ENCODE measurements at places on chromosomes 11 and 22.

DNA sequence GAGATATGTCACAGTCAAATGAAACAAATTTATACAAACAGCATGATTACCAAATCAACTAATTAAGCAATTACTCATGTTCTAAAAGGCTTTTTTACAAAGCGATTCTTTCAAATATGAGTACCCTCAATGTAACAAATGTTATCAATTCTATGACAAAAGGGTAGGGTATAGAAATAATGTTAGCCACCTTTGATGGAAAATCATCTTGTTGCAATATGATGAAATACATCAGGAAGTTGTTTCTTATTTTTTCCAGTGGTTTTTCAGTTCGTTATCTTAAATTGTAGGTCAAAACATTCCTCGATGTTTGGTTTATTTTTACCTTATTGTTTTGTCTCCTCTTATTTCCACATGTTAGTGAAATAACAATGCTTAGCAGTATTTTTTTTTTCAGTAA, 6.5 kb downstream of the ARHGEF12 start:
- DNase-seq: no peak

DNA sequence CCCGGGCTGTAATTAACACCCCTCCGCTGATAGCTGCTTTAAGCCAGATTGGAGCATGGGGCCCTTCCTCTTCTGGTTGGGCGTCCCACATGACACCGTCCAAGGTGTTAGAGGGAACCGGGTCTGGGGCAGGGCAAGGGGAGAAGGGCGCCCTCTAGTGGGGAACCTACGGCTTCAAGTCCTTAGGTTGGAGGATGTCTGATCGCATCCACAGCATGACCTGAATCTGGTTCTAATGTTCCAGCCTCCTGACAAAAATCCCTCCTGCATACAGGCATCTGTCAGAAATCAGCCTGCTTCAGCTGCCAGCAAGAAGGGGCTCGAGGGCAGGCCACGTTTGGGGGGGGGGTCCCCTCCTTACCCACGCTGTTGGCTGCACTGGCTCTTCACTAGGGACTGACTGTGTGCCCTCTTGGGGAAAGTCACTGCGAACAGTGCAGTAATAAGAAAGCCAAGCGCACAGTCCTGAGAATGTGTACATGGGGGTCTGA, 94.2 kb upstream of the TBCEL start:
- no peak for DNase-seq

GRCh38 chr11:65315866-65316226, 1.2 kb downstream of the CDC42EP2 start:
- DNase-seq: no peak

DNA sequence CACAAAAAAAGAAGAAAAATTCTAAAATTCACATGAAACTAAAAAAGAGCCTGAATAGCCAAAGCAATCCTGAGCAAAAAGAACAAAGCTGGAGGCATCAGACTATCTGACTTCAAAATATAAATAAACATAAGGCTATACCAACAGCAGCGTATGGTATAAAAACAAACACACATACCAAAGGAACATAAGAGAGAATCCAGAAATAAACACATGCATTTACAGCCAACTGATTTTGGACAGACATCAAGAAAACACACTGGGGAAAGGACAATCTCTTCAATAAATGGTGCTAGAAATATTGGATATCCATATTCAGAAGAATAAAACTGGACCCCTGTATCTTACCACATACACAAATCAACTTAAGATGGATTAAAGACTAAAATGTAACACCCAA, 2.8 kb upstream of the MTMR2 start:
- no peak for DNase-seq

GRCh38 chr11:65547446-65548125, 10.6 kb downstream of the LTBP3 start:
- DNase-seq: no peak

DNA sequence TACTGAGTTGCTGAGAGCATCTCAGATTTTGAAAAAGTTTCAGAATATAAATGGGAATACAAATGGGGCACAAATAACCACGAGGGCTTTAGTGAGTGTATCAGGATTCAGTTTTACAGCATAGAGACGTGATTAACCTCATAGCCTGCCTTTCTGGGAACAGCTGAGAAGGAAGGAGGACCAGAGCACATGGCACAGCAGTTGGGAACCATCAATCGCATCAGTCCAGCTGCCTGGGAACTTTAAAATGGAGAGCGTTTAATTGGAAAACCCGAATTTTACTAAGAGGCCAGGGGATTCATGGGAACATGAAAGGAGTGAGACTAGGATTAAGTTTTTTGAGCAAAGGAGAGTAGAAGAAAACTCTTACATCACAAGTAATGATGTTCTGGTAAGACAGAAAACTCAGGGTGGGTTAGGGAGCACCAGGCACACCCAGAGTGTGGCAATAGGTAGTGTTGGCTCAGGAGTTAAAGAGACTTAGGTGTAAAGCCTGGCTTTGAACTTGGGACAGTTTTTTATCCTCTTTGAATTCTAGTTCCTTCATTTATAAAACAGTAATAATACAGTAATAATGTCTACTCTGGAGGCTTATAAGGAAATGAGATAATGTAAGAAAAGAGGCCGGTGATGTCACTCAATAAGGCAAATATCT, 40.2 kb downstream of the FZD4 start:
- no peak for DNase-seq

DNA sequence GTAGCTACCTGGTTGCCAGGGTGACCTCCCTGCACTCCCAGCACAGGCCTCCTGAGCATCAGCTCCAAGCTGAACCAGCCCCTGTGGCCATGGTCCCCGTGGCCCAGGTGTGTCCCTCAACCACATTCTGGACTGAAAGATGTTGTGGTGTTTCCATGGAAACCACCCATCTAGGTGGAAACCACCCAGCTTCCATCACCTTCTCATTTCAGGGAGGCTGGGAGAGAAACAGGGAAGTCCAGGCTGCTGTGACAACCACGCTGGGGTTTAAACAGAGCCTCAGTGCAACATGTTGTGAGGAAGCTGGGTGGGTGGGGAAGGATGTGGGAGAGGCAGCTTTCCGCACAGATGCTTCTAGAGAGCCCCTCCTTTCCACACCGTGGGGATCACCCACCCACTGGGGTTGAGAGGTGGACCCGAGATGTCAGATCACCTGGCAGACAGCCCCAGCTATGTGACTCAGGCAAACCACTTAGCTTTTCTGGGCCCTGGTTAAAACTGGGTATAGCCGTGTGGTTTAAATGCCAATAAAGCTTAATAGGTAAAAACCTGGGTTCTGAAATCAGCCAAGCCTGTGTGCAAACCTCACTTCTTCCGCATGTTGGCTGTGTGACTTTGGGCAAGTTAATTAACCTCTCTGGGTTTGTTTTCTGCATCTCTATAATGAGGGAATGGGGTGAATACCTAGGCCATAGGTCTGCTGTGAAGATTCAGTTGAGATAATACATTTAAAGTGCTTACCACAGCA, 46.4 kb downstream of the CD82 start:
- no peak for DNase-seq

DNA sequence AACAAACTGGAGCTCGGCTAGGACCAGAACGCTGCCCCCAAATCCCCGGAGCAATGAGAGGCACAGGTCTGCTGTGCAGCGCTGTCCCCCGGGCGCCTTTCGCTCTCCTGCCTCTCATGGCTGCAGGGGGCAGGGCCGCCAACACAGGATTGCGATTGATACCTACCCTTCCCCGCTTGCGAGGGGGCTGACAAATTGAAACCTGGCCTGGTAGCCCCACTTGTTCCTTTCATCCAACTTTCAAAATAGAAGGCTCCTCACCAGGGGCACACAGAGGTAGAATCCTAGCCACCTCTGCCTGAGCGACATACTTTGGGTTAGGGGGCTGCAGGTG, 642 bp upstream of the CASTOR1 start:
- no peak for DNase-seq

DNA sequence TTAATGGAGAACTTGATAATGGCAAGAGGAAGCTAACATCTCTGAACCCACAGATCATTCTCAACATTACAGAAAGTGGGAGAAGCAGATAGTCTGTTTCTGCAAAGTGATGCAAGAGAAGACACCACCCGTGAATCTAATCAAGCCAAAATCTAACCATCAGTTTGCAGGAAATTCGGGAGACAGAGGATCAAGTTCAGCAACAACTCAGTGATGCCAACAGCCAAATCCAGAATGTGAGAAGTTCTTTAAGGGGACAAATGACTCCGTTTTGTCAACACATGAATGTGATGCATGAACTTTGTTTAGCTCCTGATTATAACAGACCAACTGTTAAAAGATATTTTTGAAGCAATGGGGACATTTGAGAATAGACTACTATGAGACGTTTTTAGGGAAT, 95.2 kb upstream of the LDLRAD3 start:
- no peak for DNase-seq

DNA sequence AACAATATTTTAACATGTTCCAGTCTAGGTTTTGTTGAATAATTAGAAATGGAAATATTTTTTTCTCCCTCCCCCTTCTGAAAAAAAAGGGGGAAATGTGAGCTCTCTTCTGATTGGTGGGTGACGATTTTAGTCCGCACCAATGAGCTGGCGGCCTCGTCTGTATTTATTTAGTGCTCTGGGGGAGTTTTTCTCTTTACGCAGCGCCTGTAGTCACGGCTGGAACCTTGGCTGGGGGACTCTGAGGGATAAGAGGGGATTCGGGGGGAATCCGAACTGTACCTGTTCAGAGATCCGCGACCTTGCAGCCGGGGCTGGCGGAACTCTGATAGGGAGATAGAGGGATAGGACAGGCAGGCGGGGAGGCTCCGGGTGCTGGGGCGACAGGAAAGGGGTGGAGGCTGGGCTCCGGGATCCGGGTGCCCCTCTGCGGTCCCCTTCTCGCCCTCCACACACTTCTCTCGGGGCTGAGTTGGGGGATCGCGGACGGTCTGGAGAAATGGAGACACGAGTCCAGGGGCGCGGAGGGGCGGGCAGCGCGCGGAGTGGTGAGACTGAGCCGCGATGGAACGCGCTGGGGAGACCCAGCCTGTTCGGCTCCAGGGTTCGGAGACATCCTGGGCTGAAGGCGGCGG, 99.7 kb upstream of the HSD17B12 start:
- DNase-seq: peak; percentile 68

GRCh38 chr11:334264-334994, 13.8 kb upstream of the IFITM3 start:
- DNase-seq: no peak

DNA sequence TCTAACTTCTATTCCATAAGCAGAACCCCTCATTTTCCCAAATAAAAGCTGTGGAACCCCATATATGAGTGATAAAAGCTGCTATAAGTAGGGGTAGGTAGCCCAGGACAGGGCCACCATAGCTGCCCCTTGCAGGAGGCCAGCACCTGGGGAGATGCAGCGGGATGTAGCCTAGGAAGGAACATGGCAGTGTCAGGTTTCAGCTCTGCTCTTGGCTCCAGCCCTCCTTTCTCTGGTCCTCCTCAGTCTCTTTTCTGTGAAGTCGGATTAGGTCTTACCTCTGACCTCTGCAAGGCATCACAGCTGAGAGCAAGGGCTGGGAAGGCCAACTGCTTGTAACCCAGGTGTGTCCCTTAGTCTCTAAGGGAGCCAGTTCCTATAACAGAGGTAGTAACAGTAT, 135.6 kb downstream of the NAV2 start:
- no peak for DNase-seq

GRCh38 chr11:64660205-64660604, 62.8 kb downstream of the NRXN2 start:
- no peak for DNase-seq

GRCh38 chr11:111520560-111520959, 6.0 kb downstream of the HOATZ start:
- DNase-seq: no peak

- no peak for DNase-seq
Measured at GRCh38 chr22:31932863-31933262, 11.5 kb upstream of the YWHAH start.

GRCh38 chr11:112999520-112999919, 38.3 kb downstream of the NCAM1 start:
- no peak for DNase-seq

GRCh38 chr22:17734187-17734586, 40.1 kb downstream of the BID start:
- no peak for DNase-seq

DNA sequence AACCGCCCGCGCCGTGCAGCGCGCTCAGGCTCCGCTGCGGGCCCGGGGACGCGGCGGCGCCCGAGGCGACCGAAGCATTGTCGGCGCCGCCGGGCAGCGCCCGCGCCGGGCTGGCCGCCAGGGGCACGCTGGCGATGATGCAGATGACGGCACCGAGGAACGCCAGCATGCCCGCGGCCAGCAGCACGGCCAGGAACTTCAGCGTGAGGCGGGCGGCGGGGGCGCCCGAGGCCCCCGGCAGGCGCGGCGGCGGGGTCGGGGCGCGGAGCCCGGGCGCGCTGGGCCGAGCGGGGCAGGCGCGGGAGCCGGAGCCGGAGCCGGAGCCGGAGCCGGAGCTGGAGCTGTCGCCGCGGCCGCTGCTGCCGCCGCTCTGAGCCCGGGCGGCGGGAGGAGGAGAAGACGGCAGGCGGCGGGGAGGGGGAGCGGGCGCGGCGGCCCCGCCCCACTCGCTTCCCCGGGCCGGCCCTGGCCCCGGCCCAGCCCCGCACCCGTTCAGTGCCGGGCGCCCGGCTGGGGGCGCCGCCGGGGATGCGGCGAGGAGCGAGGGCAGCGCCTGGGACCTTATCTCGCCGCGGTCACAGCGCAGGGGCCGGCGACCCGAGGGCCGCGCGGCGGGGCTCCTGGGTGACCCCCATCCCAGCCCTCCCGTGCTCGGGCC, at the start of gene NPTXR:
Gene NPTXR (minus strand): TSS at position 372 of the 658 bp plus-strand sequence.
- no peak for DNase-seq

DNA sequence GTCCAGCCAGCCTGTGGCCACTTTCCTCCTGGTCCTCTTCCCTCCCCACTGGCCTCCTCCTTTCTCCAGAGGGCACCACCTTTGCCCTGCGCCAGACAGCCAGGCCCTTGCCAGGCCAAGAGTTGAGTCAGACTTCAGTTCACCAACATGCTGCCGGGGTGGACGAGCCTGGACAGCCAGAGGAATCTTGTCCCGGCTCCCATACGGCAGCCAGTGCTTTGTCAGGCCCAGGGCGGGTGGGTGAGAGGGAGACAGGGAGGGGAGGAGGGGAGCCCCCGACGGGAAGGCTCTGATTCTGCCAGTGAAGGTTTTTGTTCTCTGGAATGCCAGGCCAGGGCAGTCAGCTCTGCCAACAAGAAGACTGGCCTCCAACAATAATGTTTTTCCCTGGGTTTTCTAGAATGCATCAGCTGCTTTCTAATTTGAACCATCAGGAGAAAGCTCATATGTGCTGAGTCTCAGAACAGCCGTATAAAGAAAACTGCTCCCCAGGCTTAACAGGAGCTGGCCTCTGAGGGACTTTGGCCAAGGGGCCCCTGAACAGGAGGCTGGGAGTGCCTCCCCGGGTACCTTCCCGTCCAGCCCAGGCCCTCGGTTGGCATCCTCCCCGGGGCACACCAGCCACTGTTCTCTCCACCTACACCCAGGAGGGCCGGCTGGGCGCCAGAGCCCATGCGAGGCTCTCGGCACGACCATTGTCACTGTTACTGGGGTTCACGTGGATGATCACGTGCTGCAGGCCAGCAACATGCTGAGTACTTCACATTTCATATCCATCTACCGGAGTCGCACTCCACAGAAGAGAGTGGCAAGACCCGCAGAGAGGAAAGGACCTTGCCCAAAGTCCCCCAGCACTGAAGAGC, 28.6 kb downstream of the LIF start:
- DNase-seq: no peak

- no peak for DNase-seq
Measured at GRCh38 chr11:116217006-116217405, 555.8 kb downstream of the BUD13 start.
